ENCODE measurements at places on chromosomes 12 and 14. TPM values are rescaled to one million over a fixed set of nuclear protein-coding genes. Genes with fewer than 3 reads are reported as not detected.

ATP23 gene
- 4.9 TPM for total RNA-seq

CCDC196 gene
- total RNA-seq: not detected

ASCL1 gene
- total RNA-seq: not detected

LALBA gene
- total RNA-seq: not detected

RPL10L gene
- total RNA-seq: not detected

GALNT8 gene
- total RNA-seq: not detected

FGF23 gene
- not detected for total RNA-seq

KRT71 gene
- total RNA-seq: not detected

FOXG1 gene
- 0.10 TPM for total RNA-seq

SYCP3 gene
- total RNA-seq: not detected

NFKBIA gene
- total RNA-seq: 173 TPM

PRMT5 gene
- 109 TPM for total RNA-seq

ANAPC5 gene
- 90.0 TPM for total RNA-seq

NABP2 gene
- total RNA-seq: 60.8 TPM

DLK1 gene
- 0.42 TPM for total RNA-seq

MYO1H gene
- total RNA-seq: not detected

EPYC gene
- not detected for total RNA-seq

RERG gene
- total RNA-seq: 0.20 TPM

TAOK3 gene
- total RNA-seq: 9.5 TPM

MIP gene
- total RNA-seq: not detected

SLC10A1 gene
- total RNA-seq: not detected

GRIP1 gene
- total RNA-seq: 6.4 TPM

CDKN3 gene
- 79.0 TPM for total RNA-seq

RAD9B gene
- 0.09 TPM for total RNA-seq

Measured in A549 treated with GW870086 at 1 μM for 4 hours (cell line).